ENCODE measurements at places on chromosomes 6 and 20.

DNA sequence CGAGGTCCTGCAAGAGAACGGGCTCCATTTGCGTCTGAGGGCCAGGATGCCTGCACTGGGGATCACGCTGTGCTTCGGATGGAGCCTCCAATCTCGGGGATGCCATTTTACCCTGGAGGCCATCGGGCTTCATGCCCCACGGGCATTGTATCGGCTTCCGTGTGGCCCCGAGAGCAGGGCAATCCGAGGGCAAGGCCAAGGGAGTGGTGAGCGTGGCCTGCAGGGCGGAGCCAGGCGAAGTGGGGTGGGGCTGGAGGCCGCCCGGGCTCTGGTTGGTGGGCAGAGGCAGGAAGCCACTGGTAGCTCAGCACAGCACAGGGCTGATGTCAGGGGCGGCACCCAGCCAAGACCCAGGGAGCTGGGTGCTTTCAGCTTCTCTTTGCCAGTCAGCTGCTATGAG, 57.5 kb upstream of the BHLHE23 start:
- DNase-seq, result no peak

DNA sequence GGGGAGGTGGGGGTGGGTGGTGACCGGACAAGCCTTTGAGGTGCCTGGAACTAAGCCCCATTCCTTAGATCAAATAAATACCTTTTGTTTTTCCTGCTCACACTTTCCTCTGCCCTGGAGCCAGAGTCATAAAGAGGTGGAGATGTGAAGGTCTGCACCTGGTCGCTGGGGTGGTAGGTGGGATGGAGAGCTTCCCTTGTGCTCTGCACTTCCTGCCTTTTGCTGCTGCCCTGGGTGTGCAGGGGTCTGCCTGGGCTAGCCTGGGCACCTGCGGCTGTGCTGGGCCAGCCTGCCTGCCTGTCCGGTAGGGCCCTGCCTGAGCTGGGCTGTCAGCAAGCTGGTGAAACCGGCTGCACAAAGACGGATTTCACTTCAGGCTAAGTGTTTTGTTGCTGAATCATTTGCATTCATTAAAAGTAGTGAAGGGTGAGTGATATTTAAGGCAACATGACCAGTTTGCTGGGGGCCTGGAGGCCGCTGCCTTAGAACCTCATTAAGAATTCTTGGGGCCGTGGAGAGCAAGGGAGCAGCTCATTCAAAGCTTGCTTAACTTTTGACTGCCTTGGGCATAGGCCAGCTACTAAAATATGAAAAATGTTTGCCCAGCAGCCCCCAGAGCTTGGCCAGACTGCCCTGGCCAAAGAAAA, 20.5 kb downstream of the PTK7 start:
- DNase-seq, result no peak

- no peak for DNase-seq
Observed at GRCh38 chr6:129748901-129749748, 39.1 kb upstream of the ARHGAP18 start.

DNA sequence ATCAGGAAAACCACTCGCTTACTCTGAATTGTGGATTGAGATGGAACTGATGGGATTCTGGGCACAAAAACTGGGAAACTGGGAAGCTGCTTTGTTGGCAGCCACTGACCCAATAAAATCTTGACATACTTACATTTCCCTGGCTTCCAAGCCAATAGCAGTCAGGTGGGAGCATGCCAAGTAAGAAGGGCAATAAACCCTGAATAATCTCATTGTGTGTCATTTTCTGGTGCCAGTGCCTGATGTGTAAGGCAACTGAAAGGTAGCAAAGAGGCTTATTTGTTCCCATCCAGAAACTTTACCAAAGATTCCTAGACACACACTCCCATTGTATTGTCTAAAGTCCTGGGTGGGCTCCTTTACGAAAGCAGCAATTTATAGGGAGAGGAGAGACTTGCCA, 93.2 kb downstream of the TBX18 start:
- DNase-seq, result no peak

- no peak for DNase-seq
Observed at GRCh38 chr6:81693266-81693665, 59.2 kb downstream of the TENT5A start.

- DNase-seq, result no peak
Observed at GRCh38 chr6:114187563-114187962, 155.3 kb downstream of the HS3ST5 start.

- DNase-seq, result no peak
Observed at GRCh38 chr6:32865724-32866443, 11.9 kb downstream of the PSMB9 start.

DNA sequence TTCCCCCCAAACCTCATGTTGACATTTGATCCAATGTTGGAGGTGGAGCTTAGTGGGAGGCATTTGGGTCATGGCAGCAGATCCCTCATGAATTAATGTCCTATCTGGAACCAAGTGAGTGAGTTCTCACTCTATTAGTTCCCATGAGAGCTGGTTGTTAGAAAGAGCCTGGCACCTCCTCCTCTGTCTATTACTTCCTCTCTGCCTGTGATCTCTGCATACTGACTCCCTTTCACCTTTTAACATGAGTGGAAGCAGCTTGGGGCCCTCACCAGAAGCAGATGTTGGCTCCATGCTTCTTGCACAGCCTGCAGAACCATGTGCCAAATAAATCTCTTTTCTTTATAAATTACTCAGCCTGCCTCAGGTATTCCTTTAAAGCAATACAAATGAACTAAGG, 127.3 kb upstream of the RALGAPA2 start:
- DNase-seq, result no peak

DNA sequence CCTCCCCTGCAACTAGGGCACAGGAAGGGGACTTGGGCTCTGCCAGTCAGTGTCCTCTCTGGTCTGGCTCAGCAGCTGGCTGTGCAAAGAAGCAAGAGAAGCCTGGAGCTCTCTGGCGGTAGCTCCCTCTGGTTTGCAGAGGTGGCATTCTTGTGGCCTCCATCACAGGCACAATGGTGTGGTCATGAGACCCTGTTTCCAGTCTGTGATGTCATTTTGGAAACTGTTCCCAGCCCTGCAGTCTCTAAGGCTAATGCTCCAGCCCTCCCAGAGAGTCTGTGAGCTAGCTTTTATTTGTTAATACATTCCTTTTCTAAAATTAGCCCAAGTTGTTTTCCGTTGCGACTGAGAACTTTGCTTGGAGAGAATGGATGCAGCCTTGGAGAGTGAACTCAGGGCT, 69.5 kb upstream of the FOXQ1 start:
- no peak for DNase-seq

- no peak for DNase-seq
Observed at GRCh38 chr20:41587523-41587922, 30.7 kb downstream of the CHD6 start.

DNA sequence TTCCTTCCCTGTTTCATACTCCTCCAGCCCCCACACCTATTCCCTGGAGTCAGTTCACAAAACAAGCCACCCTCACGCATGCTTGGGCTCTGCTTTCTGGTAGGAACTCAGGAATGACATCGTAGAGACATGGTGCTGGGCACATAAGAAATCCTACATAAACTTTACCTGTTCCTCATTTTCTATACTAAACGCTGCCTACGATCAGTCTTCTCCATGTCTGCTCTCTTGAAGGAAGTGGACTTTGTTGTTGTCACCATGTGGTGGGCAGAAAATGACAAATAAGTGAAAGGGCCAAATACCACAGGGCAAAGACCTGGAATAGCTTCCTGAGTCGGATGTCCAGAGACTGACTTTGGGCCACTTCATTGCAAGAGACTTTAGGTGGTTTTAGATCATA, 10.1 kb downstream of the MYLK4 start:
- no peak for DNase-seq

DNA sequence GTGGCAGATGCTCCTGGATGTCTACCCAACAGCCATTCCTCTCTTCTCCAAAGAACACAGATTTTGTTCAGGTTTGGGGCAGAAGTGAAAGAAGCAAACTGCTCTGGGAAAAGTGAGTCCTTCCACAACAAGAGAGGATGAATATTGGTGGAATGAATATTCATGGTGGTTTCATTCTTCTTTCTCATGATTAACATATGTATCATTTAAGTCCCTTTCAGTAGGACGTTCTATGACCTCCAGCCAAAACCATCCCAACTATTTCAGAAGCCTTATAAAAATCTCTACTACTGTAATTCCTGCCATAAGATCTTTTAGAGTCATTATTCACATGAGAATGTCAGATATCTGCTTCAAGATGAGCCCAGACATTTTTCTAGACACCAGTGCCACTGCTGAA, 44.4 kb downstream of the MDN1 start:
- DNase-seq, result no peak

DNA sequence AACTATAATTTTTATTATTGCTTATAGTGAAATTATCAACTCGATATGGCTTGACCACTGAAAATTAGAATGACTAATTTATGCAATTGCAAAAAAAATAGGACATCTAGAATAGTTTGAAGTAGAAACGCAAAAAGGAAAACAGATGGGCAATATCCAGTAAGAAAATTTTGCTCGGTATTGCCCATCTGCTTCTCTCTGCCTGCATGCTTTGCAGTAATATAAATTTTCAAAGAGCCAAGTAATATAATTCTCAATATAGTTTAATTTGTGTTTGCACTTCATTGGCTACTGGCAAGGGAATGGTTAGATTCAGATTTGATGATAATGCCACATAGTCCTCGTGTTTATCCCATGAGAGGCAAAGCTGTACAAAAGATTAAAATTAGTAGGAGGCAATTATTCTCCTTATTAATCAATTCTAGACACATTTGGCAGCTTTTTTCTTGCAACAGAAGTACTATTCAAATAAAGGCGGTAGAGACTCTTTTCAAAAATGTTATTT, 27.3 kb upstream of the LAMA2 start:
- DNase-seq, result no peak

- no peak for DNase-seq
Observed at GRCh38 chr6:89574910-89575561, 63.5 kb downstream of the LYRM2 start.

DNA sequence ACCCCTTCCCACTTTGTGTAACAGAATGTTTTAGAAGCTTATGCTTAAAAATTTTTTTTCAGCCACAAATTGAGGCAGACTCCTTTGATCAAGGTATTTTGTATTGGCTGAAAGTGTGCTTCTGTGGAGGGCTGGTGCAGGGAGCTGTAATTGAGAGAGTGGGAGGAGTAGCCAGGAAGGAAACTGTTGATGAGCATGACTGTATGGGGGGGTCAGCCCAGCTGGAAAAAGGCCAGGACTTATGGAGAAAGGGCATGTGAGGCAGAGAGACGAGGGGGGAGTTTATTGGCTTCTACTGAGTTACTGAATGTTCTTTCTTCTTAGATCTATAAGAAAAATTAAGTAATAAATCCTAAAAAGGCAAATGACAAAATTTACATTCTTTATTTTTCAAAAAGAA, 13.4 kb downstream of the RFPL4B start:
- no peak for DNase-seq

GRCh38 chr6:25136854-25137253, 142.3 kb upstream of the CARMIL1 start:
- no peak for DNase-seq
